ENCODE measurements at places on chromosomes 2 and 18. TPM values are rescaled to one million over a fixed set of nuclear protein-coding genes. Genes with fewer than 3 reads are reported as not detected.

IL1B gene
- 0.18 TPM for total RNA-seq

TGIF1 gene
- total RNA-seq, result 121 TPM

GPBAR1 gene
- total RNA-seq, result 0.53 TPM

C2orf42 gene
- total RNA-seq, result 23.6 TPM

SERPINB5 gene
- total RNA-seq, result not detected

SULT6B1 gene
- total RNA-seq, result not detected

DSG1 gene
- not detected for total RNA-seq

TDRD15 gene
- total RNA-seq, result not detected

IL18RAP gene
- not detected for total RNA-seq

TTN gene
- total RNA-seq, result under 0.01 TPM

C2orf72 gene
- total RNA-seq, result not detected

MROH2A gene
- total RNA-seq, result not detected

NEU4 gene
- total RNA-seq, result not detected

SULT1C4 gene
- total RNA-seq, result 0.53 TPM

DSG2 gene
- 15.6 TPM for total RNA-seq

SERPINB10 gene
- total RNA-seq, result 0.35 TPM

MDH1B gene
- total RNA-seq, result 0.53 TPM

ABCB11 gene
- not detected for total RNA-seq

CLK1 gene
- 21.6 TPM for total RNA-seq

ARL4C gene
- 0.29 TPM for total RNA-seq

TLX2 gene
- not detected for total RNA-seq

NT5C1B gene
- not detected for total RNA-seq

VSNL1 gene
- total RNA-seq, result not detected

MAL gene
- not detected for total RNA-seq

DYNC2LI1 gene
- 13.8 TPM for total RNA-seq

CYS1 gene
- total RNA-seq, result not detected

ANKRD62 gene
- total RNA-seq, result not detected

SOX11 gene
- total RNA-seq, result 0.29 TPM

RBM43 gene
- 5.2 TPM for total RNA-seq

ASPRV1 gene
- total RNA-seq, result 0.18 TPM

OR6B2 gene
- total RNA-seq, result not detected

EVA1A gene
- total RNA-seq, result 14.5 TPM

SPATS2L gene
- total RNA-seq, result 114 TPM

TPO gene
- not detected for total RNA-seq

RESP18 gene
- not detected for total RNA-seq

Data from myometrial cell (primary cell).